ENCODE measurements at places on chromosomes 4 and X.

DNA sequence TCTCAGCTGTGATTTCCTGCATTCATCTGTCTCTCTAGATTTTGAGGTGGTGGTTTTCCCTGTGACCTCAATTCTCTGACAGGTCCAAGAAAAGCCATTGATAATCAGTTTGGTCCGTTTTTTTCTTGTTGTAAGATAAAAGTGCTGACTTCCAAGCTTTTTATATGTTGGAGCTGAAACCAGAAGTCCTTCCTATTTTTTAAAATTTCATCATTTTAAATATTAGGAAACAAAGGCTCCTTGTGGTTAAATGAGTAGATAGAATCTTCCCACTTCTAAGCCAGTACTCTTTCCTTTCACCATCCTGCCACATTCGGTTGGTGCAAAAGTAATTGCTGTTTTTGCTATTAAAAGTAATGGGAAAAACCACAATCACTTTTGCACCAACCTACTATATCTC, 18.3 kb downstream of the RNF175 start:
- no peak for DNase-seq

DNA sequence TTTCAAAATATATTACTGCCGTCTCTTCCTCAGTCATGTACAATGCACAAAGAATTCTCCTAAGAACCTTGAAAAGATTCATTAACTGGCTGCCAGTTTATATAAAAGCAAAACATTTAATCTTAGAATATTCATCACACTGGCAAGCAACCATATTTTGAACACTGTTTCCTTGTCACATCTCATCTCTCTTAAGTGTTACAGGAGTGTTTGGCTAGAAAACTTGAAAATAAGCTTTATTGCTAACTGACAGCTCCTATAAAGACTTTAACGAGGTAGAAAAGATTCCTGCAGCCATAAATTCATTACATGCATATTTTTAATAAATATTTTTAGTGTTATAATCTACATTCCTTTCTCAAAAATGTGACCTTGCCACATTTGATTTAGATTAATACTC, 149.6 kb downstream of the AFAP1 start:
- DNase-seq = no peak

DNA sequence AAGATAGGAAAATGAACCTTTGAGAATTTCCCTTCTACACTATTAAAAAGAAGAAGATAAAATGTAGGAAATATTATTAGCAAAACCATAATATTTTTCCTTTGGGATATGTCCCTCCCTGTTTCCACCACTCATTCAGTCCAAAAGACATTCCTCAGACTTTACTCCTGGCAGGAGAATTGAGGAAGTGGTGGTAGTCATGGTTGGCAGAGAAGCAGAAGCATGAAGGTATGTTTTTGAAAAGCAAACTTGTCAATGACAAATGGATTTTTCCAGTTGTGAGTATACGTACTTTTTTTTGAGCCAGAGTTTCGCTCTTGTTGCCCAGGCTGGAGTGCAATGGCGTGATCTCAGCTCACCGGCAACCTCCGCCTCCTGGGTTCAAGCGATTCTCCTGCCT, 13.7 kb downstream of the STAG2 start:
- DNase-seq = no peak

- no peak for DNase-seq
Measured at GRCh38 chr4:79296768-79297428, 29.0 kb downstream of the NAA11 start.

DNA sequence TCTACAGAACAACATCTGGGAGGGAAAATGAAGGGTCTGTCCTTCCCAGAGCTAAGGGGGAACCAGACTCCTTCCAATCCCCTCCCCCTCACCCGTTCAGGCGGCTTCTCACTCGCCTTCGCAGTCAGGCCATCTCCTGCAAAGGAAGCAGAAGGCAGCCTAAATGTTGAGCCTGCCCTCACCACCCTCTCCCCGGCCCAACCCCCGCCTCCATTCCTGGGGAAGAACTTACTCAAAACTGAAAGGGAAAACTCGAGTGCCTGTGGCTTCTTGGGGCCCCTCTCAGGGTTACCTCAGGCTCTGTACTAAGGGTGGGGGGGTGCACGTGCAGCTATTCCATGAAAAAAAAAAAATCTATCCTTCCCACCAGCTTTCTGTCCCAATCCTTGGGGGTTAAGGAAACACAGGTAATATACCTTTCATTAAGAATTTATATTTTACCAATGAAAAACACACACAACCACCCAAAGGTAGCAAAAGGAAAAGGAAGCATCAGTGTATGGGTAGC, 2.4 kb downstream of the ZMYM3 start:
- DNase-seq = no peak

GRCh38 chr4:126599746-126600145, 1033.0 kb upstream of the INTU start:
- DNase-seq = no peak

DNA sequence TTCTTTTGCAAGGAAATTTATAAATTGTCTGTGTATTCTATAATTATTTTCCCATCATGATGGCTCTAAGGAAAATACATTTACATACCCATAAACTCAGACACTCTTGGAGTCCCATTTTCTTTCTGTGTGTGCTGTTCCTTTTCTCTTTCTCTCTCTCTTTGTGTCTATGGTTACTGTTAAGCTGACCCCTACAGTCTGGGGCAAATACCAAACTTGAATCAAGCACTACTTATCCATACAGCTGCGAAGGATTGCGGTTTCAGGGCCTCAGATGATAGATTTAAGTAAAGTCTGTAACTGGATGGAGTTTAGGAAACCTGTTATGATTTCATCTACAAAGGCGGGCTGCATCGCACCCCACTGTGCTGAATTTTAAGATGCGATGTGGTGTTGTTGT, 150.2 kb downstream of the SHROOM3 start:
- no peak for DNase-seq

- DNase-seq = no peak
Measured at GRCh38 chrX:137430301-137430700, 135.6 kb upstream of the ZIC3 start.

DNA sequence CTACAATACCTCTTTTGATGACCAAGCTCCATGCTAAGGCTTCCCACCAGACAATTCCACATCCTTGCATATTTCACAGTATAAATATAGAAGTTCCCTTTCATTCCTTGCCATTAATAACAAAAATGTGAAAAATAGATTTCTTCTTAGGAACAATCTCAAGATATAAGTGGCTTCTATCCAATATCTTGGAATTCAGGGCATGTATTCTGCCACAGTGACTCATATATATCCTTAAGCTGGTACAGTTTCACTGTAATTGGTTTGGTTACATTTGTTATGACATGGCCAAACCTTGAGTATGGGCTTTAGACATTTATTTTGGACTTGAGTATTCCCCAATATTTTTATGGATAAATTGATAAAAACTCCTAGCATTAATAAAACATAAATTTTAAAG, 181.7 kb upstream of the DDX53 start:
- no peak for DNase-seq

DNA sequence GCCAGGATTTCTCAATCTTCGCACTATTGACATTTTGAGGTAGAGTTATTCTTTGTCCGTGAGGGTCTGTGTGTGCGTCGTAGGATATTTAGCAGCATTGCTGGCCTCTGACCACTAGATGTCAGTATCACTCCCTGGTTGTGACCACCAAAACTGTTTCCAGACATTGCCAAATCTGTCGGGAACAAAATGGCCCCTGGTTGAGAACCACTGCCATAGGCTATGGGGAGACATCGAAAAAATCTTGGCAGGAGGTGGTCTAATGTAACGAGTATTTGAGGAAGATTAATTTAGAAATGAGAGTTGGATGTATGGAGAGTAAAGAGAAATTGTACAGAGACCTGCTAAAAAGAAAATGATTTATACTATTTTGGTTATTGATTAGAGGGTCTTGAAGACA, 108.4 kb downstream of the DOCK11 start:
- peak; percentile 10 for DNase-seq

DNA sequence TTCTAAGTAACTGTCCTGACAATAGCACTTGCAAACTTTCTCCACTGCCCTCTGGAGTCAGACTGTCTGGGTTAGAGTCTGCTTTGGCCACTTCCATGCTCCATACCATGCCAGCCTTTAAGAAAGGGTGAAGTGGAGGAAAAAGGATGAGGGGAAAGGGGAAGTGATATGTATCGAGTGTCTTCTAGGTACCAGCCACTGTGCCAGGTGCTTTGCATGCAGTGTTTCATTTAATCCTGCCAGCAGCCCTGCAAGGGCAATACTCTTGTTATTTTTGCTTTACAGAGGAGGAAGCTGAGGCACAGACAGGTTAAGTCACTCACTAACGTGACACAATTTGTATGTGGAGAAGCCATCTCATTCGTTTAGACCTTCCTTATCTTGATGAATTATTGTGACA, 55.6 kb downstream of the RTL9 start:
- no peak for DNase-seq

- peak; percentile 39 for DNase-seq
Measured at GRCh38 chr4:88008122-88008742, 797 bp downstream of the PKD2 start.

DNA sequence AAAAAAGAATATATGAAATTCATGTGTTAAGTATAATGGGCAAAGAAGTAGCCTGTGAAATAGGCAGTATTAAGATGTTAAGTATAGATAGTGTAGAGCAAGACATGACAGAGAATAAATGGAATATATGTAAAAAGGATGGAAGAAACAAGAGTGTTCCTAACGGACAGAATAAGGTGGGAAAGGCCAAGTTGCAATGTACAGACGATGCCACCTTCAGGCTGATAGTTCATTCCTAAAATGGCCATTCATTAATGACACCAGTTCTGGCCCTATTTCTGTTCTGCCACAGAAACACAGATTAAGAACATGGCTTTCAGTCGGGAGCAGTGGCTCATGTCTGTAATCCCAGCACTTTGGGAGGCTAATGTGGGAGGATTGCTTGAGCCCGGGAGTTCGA, 4.4 kb upstream of the FAM184B start:
- peak; percentile 1 for DNase-seq

DNA sequence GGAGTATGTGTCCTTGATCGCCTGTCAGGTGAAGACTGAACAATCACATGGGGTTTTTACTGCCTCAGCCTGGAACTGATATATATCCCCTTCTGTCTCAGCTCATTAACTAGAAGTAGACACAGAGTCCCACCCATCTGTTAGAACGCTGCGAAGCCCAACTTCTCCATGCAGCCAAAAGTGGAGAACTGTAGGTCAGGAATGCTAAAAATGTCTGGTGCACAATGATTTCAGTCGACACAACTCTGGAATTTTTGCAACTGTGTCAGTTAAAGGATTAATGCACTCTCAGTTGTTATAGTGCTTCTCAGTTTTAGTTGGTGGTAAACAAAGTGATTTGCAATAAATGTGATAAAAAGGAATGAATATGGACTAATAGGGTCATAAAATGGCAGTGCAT, 287.2 kb downstream of the INPP4B start:
- no peak for DNase-seq

GRCh38 chr4:138235419-138235952, 6.7 kb downstream of the SLC7A11 start:
- DNase-seq = no peak

DNA sequence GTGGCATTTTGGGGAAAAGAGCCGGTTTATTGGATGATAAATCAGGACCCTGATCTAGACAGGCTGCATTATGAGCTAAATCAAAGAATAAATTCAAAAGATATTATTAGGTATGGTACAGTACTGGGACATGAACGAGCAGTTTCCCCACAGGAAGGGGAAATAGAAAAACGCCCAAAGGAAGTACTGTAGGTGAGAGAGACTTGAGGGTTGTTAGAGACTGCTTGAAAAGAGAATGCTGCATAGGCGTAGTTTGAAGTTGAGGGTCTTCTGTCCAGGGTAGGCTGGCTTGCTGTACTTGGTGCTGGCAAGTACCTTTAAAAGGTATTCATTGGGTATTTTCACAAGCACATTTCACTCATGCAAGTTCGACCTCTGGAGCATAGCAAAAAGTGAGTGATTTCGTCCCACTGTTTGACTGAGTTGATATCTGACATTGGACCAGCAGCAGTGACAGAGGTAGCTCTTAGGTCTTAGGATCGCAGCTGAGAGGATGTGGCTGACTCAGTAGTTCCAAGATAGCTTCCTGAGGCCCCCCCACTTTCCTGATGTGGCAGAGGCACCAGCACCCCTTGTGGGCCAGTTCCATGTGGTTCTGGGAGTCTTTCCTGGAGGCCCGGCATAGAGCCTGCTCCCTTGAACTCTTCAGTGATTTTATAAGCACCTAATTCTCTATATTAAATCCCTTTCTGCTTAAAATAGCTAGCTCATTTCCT, 64.3 kb downstream of the TMEM131L start:
- DNase-seq = no peak

GRCh38 chrX:108029928-108030711, 14.7 kb upstream of the VSIG1 start:
- no peak for DNase-seq

GRCh38 chr4:184668511-184669114, 19.1 kb downstream of the PRIMPOL start:
- no peak for DNase-seq

DNA sequence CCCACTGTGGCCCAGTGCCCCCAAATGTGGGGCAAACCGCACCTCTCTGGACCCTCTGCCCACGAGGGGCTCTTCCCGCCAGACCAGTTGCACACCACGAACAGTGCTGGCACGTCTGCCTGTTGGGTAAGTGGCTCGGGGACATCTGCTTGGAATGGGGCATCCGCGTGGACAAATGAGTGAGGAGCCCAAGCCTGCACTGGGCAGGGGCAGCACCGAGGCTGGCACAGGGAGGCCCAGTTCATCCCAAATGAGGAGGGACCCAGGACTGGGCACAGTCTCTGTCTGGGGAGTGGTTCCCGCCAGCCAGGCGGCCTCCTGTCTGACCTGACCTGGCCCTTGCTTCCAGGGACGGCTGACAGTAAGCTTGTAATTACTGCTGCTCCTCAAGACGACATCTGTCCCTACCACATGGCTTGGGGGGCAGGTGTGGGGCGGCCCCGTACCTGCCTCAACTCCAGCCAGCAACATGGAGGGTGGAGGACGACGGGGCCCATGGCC, 3.2 kb downstream of the SPON2 start:
- no peak for DNase-seq

DNA sequence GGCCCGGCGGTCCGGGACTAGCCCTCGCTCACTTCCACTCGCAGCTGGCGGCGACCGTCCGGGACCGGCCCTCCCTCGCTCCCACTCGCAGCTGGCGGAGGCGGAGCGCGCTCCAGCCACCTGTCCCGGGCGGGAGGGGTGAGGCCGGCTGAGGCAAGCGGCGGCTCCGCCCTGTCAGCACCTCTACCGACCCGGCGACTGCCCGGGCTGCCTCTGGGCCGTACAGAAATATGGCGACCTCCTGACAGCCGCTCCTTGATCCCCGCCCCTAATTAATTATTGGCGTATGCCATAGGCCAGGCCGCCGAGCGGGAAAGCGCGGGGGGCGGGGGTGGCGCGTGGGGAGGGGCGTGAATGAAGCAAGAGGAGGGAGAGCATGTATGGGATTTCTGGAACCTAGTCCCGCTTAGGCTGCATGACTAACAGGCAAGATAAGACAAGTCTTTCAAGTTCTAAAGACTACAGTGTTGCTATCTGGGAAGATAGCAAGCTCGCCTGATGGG, at the start of gene MORC4:
Gene MORC4 (minus strand): TSS at position 200 of the 503 bp plus-strand sequence. CDS start 243 bp downstream, outside the sequence.
- DNase-seq = peak; percentile 74

DNA sequence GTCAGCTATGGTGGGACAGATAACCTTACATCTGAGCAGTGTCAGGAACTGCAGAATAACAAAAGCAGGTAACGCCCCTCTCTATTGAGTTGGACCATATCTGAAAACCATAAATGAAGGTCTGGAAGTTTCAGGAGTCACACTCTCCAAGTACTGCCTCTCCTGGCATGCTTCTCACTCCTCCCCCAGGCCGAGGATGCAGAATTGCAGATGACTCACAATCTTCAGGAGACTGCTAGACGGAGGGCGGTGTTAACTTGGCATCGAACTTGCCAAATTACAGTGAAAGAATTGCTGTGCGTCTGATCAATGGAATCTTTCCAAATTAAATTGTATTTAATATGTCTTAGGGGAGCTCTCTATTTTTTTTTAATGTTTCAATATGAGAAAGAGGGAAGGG, 67.1 kb upstream of the TRIM2 start:
- DNase-seq = no peak

GRCh38 chr4:16686195-16686594, 212.2 kb downstream of the LDB2 start:
- no peak for DNase-seq

Data from DMS79 treated with DMSO at 0.1 percent for 48 hours (cell line).